Stimulated activated CD4-positive, alpha-beta T cell treated with anti-CD3 and anti-CD28 coated beads, Interleukin-1b, Interleukin-23, amount 100 ng/mL, for 48 hours (primary cell): ENCODE measurements at places on chromosomes 3 and 15.

DNA sequence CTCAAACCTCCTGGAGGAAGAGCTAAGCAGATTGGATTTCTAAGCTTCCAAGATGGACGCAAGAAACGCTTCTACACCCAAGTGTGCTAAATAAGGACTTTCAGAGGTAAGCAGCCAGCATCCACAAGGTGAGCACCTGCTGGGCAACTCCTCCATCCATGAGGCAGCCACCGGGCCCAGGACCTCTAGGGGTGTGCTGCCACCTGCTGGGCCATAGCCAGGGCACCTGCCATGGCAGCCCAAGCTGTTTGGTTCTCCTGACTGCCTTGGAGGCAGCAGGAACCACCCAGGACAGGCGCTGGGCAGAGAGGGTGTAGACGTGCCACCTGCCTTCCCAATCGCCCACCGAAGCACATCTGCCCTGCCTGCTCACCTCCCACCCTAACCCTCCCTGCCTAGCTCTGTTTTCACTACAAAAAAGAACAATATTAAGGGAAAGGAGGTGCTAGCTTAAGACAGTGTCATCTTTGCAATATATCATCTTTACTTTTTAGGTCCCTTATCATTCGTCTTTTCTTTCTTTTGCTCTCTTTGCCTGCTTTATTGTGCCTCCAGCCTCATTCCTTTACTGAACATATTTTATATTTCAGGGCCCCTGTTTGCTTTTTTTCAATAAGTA is 12.9 kb downstream of the C15orf62 start:
- DNase-seq, result peak; percentile 83

DNA sequence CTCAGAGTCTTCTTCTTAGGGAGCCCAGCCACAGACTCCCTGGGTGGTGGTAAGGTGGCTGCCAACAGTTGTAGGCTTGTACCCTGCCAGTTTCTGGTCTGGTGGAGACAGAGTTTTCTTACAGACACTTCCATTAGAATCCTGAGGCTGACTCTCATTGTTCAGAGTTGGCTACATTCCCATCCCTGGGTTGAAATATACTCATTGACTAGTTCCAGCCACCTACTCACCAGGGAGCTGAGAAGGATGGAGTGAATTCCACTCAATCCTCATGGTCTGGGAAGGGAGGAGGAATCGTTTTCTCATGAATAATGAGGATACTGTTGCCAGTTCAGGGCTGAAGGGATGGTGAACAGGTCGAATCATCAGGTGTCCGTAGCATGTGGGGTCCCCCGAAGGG is 226.5 kb upstream of the PROK2 start:
- DNase-seq, result no peak

- no peak for DNase-seq
These were observed 13.2 kb upstream of the CLRN1 start for GRCh38 chr3:150985711-150986110.

DNA sequence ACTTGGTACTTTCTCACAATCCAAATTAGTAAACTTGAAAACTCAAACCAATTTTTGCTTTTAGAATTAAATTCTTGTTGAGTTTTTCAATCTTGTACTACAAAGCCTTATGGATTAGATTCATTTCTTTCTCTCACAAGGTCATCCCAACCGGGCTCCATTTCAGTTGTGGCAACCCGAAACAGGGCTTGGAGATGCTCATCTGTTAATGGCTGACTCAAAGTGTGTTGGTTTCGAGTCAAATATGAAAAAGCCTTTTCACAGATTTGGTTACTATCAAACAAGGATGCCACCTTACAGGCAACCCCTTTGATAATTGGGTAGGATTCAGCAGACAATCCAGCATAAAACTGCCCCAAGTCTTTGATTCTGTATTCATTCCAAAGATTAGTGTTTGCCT is 1.8 kb downstream of the EPM2AIP1 start:
- peak; percentile 54 for DNase-seq

- DNase-seq, result no peak
These were observed 493.4 kb upstream of the ALCAM start for GRCh38 chr3:104873331-104873730.

GRCh38 chr3:145820170-145820569 is 340.8 kb downstream of the PLOD2 start:
- no peak for DNase-seq

DNA sequence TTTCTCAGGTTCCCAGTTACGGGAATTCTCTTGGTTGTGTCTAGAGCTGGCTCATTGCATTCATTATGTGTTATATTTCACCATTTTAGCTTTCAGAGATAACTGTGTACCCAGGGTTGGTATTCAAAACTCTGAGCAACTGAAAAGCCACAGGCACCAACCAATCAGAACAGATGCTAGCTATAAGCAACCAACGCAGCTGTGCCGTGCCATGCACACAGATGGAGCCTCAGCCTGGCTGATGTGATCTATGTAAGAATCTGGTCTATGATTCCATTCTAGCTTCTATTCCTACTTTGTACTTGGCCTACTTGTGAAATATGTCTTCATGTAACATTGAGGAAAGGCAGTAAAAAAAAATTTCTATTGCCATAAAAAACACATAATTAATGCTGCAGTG is 95.0 kb upstream of the CCDC80 start:
- no peak for DNase-seq

DNA sequence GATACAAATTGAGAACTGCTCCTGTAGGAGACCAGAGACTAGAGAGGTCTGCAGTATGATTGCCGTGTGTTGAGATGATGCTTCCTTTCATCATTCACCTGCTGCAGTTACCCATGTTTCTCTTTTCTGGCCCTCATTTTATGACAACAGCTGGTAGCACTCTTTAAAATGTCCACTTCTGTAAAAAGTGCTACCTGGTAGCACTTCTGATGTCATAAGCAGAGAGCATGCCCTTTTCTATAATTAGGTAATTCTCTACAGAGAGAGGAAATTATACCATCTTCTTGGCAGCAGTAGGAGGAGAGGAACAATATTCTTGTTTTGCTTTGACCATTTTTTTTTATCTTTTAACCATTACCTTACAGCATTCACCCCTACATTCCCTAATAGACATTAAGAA is 123.8 kb downstream of the PPM1L start:
- DNase-seq, result no peak

- no peak for DNase-seq
These were observed 113.4 kb downstream of the CD47 start for GRCh38 chr3:107977221-107978130.

GRCh38 chr15:83657549-83657948 is 3.6 kb downstream of the ADAMTSL3 start:
- no peak for DNase-seq

GRCh38 chr3:114855839-114856238 is 291.2 kb downstream of the ZBTB20 start:
- no peak for DNase-seq

DNA sequence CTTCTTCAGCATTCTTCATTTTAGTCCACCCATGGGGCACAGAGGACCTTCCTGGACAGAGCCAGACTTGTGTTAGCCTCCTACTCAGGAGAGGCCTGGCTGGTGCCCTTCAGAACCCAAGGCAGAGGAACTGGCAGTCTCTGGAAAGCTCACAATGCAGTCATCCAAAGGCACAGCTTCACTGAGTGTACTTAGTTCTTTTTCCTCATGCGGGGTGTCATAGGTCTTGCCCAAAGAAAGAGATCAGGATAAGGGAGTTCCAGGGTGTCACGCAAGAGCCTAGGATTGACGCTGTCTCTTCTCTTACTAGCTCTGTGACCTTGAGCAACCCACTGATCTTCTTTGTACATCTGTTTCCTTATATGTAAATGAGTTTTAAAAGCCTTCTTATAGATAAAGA is 58.7 kb downstream of the CD200 start:
- no peak for DNase-seq

GRCh38 chr3:67592057-67592456 is 62.4 kb downstream of the SUCLG2 start:
- no peak for DNase-seq

DNA sequence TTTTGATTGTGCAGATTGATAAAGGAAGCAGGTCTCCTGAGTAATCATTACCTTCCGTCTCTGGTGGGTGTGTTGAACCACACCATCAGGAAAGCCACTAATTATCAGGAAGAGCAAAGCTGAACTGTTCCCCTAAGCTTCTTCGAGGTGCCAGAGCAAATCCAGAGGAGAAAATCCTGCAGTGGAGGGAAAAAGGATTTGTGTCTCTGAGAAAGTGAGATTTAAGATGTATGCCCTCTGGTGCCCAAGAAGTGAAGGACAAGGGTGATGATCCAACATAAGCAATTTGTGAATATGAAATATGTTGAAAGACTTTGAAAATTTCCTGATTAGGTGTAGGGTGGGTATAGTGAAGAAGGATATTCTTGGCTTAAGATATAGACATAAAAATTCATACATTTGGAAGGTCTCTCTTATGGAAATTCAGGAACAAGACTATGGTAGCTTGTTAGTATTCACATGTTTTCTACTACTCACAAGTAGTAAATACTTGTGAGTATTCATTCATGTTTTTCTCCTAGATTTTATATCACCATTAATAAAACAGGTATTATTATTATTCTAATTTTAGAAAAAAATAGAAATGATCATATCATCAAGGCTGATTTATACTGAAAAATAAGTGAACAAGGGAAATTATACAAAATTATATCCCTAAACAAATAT is 34.8 kb downstream of the COMMD2 start:
- no peak for DNase-seq
